ENCODE measurements at places on chromosomes 2 and 18.

DNA sequence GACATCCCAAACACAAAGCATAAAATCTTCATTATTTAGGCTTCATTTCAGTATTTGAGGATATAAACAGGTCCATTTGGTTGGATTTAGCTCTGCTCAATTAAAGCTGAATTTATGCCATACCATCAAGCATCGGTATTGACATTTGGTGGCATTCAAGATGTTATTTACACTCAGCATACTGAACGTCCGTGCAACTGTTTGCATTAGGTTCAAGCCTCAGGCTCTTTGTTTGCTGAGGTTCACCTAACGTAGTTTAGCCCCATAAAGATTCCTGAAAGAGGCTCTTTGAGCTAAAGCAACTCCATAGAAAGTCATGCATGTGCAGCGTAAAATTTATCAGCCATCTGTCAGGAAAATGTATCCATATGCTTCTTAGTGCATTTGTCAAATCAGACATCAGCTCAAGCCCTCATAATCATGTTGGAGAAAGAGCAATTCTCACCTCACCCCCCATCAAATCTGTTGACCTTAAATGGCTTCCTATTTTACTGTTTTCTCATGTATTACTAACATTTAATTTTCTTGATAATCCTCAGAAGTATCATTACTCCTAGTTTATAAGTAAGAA is 366.9 kb downstream of the EPHA4 start:
- DNase-seq: no peak

DNA sequence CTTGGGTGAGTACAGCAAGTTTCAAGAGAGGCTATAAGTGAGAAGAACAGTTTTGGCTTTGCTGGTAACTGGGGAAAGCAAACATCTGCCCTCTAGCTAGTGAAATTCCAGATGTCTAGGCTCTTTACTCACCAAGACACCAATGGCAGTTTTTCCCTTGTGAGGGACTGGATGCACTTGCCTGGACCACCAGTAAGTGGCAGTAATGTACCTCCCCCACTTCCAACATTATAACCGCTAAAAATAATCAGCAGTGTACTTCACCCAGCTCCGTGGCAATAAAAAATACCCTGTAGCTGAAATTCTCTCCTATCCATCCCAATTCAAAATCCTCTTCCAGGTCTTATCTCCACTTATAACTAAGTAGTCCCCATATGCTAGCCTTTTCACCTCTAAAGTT is 383.9 kb downstream of the ARHGAP15 start:
- DNase-seq: no peak

DNA sequence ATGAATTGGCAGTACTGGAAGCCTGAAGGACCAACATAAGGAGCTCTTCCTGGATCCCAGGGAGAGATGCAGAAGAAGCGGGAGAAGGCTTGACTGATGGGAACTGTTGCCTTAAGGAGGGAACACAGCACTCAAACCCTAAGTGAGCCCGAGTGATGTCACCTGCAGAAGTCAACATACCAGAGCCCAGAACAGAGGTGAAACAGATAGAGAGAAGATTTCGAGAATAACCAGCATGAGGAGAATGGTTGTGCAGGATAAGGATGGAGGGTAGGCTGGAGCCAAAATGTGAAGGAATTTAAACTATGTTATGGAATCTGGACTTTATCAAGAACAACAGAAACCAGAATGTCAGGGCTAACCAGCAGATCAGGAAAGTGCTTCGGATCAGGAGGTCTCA is 463.1 kb upstream of the DDX18 start:
- DNase-seq: no peak

DNA sequence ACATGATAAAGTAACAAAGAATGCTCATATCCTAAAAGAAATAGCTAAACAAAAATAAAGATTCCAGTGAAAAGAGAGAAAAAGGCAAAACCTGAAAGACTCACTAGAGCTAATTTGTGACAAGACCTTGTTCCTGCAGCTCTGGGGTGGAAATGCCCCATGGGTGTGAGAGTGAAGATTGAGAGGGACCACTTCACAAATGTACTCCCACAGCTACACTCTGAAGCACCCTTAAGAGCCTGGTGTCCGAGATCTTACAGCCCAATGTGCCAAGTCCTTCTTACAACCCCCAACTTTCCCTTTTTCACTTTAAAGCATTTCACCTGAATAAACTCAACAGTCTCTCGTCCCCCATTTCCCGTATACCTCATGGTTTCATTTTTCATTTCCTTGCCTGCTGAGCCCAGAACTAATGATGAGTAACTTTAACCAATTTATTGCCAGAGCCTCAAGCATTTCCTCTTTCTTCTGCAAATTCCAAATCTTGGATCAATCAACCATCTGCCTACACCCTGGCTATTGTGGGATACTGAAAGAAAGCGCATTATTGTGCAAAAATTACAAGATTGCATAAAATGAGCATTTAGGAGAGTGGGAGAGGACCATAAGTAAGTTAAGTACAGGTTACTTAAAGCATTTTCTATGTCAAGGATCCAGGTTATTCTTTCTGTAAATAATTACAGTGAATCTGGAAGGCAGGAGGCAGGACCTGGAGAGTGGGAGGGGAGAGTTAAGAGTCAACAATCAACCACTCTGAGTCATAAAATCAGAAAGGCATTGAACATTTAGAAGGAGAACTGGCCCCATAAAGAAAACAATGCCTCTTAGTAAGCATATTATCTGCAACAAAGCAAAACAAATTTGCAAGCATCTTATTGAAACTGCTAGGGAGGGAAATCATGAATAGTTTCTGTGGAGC is 804.4 kb upstream of the CELF4 start:
- no peak for DNase-seq

- no peak for DNase-seq
Measured at GRCh38 chr2:101382442-101382841, 4.9 kb downstream of the CREG2 start.

DNA sequence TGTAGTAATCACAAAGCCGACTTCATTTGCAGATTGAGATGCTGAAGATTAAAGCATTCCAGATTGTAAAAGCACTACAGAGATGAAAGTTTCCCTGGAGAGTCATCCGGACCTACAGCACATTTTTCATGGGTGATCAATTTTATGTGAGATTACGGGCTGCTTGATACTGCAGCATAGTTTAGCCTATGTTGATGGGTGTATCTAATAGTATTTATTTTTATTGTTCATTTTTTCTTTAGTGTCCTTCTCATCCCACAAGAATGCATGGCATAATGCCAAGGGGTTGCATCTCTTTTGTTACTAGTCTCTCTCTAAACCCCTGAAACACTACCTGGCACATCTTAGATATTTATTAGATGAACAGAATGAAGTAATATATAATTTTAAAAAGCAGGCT is 240.4 kb downstream of the MBD2 start:
- no peak for DNase-seq

DNA sequence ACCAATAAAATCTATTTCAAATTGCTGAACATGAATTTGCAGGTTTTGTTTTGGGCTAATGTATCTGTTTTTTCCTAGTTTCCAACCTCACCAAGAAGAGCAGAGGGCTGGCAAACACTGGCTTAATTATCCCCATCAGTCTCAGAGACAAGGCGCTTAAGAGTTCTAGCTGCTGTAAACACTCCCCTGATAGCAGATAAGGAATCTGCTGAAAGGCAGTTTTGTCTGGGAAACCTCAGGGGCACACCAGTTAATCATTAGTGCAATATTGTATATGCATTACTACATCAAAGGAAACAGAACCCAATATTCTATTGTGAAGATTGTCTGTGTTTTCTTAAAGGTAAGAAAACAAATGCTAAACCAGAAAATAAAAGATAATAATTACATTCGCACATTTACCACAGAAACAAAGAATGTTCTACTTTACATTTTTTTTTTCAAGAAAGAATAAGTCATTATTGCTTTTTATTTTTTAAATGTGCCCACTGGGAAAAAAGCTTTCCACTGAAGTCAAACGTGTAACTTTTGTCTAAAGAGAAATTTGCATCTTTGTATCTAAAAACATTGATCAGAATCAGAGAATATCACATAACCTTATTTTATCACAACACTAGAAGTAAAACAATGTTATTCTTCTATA is 179.1 kb downstream of the ERBB4 start:
- DNase-seq: no peak

- no peak for DNase-seq
Measured at GRCh38 chr2:202577250-202578183, 57.3 kb upstream of the FAM117B start.

GRCh38 chr2:197809064-197809463 is 4.7 kb downstream of the PLCL1 start:
- DNase-seq: no peak

DNA sequence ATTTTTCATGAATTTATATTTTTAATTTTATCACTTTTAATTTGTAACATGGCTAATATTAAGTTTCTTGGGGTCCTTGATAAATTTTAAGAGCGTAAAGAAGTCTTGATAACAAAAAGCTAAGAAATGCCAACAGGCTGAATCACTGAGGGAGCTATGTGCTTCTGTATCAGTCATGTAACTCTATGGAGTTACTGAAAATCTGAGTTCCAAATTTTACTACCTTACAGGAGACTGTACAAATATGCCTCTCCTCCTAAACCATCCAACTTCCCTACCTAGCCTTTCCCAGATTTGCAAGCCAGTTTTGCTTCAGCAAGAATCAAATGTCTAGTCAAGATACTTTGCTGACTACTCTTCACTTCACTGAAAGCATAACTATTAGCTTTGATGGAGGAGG is 35.7 kb downstream of the FEZ2 start:
- DNase-seq: no peak

DNA sequence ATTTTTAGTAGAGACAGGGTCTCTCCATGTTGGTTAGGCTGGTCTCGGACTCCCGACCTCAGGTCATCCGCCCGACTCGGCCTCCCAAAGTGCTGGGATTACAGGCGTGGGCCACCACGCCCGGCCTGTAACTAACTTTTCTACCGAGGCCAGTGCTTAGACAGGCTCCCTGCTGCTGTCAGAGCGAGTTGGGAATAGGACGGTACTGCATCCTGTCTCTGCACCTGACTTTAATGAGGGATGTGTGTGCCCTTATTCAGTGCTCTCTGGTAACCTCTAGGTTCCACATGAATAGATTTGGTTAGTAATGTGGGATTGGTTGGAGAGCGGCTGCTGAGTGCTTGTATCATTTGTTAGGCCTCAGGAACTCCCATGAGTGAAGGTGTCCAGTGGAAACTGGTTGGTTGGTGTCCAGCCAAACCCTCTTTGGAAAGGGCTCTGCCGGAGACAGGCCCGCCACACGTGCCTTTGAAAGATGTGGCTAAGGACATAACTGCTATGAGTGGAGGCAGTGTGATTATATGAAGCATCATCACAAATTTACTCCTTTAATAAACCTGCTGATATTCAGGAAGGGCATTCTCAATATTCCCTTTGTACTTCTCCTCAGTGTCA is 36.6 kb downstream of the MYOM1 start:
- no peak for DNase-seq

DNA sequence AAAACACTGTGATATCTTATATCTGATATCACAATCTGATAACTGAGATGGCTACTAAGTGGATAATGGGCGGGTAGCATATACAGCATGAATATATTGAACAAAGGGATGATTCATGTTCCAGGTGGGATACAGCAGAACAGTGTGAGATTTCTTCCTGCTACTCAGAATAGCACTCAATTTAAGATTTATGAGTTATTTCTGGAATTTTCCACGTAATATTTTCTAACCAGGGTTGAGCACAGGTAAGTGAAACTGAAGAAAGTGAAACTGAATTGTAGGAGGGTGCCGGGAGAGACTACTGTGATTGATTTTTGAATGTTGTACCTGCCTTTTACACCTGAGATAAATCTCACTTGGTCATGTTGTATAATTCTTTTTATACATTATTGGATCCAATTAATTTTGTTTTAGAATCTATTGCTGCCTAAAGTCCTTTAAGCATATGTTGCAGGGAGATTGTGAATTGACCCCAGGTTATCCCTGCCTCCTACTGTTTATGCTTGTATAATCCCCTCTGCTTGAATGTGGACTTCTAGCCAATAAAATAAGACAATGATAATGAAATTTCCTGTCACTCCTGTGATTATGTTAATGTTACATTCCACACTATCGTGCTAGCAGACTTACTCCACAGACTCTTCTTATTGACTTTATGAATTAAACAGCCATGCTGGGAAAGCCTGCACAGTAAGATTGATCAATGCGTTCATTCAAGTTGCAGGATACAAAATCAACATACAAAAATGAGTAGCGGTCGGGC is 67.6 kb upstream of the RBBP8 start:
- DNase-seq: no peak

- no peak for DNase-seq
Measured at GRCh38 chr2:104975851-104976250, 62.0 kb upstream of the MRPS9 start.

- no peak for DNase-seq
Measured at GRCh38 chr2:172335736-172336135, 91.7 kb upstream of the ITGA6 start.

DNA sequence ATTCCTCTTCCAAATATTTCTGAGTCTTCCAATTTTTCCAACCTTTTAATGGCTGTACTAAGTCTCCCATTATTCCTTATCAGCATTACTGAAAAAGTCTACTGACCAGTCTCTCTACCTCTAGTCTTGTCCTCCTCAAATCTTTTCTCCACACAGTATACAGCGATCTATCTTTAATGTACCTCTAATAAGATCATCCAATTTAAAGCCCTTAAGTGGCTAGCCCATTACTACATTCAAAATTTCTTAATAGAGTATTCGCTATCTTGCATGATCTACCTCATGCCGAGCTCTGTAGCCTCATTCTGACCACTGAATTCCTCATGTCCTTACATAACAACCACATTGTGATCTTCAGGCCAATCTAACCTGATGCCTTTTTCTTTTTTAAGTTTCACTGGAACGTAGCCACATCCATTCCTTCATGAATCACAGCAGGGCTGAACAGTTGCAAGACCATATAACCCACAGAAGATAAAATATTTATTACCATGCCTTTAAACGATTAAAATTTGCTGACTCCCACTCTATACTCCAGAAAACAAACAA is 57.9 kb downstream of the SLC66A3 start:
- DNase-seq: no peak

GRCh38 chr18:74528478-74528877 is 5.8 kb upstream of the CNDP1 start:
- no peak for DNase-seq

DNA sequence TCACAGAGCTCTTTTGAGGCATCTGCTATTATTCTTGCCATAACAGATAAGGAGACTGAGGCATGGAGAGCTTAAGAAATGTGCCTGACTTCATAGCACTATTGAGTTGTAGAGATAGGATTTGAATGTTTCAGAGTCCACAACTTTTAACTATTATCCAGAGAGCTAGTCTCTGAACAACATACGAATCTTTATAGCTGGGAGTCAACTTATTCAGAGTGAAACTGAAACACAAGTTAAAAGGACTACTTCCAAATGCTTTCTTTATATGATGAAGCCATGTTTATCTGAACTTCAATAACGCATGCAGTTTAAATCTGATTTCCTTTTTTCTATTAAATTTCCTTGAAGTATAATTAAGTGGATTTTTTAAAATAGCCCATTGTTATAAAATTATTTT is 268.8 kb downstream of the IKZF2 start:
- no peak for DNase-seq

DNA sequence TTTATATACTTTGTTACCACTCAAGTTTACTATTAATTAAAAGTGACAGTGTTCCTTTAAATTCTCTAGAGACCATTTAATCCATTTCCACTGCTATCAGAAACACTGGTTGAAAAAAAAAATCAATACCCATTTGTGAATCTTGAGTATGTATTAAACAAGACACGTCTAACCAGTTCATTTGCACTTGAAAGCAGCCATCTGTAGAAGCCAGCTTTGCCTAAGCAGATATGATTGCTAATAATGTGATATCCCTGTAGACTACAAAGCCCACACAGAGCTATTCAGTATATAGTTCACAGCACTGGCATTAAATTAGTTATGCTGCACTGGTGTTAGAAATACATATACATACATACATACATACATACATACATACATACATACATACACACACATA is 111.8 kb upstream of the SP3 start:
- DNase-seq: no peak

Data from esophagus squamous epithelium (tissue), 5 donors.